Metanephros (tissue), 2 donors: ENCODE measurements at places on chromosomes 16 and 17. TPM values are rescaled to one million over a fixed set of nuclear protein-coding genes. Genes with fewer than 3 reads are reported as not detected.

The BAIAP3 gene
- 12.2 TPM for total RNA-seq

The CCL4 gene
- 6.0 TPM for total RNA-seq

The AIPL1 gene
- not detected for total RNA-seq

The BCO1 gene
- total RNA-seq, result 3.2 TPM

The PABPN1L gene
- not detected for total RNA-seq

The ABI3 gene
- total RNA-seq, result 5.5 TPM

The SHISA6 gene
- total RNA-seq, result 1.2 TPM

The ARL4D gene
- total RNA-seq, result 20.8 TPM

The ALG1 gene
- 23.4 TPM for total RNA-seq

The SAMD14 gene
- 7.1 TPM for total RNA-seq

The SLC38A8 gene
- not detected for total RNA-seq

The BICDL2 gene
- total RNA-seq, result 3.3 TPM

The NLE1 gene
- total RNA-seq, result 15.7 TPM

The CHST5 gene
- total RNA-seq, result 0.58 TPM

The FBXL16 gene
- total RNA-seq, result 0.93 TPM

The DPEP3 gene
- not detected for total RNA-seq

The LMF1 gene
- 40.4 TPM for total RNA-seq

The HOXB9 gene
- 20.3 TPM for total RNA-seq

The KCTD19 gene
- 0.47 TPM for total RNA-seq

The DNAI2 gene
- not detected for total RNA-seq

The MEFV gene
- total RNA-seq, result 2.9 TPM

The SECTM1 gene
- 3.6 TPM for total RNA-seq

The CLDN9 gene
- 2.5 TPM for total RNA-seq

The ZG16 gene
- not detected for total RNA-seq

The FSCN2 gene
- total RNA-seq, result 4.1 TPM

The CLEC18C gene
- total RNA-seq, result 32.6 TPM

The IQCK gene
- total RNA-seq, result 34.2 TPM

The INPP5K gene
- 61.9 TPM for total RNA-seq

The GPATCH8 gene
- total RNA-seq, result 40.3 TPM

The ADAM11 gene
- 3.0 TPM for total RNA-seq
